ENCODE measurements at places on chromosomes 11 and 22.

GRCh38 chr11:66336234-66337102 is at the start of gene RIN1:
Gene RIN1 (minus strand): TSS chr11:66336434. CDS start chr11:66336402, 32 bp downstream.
- no peak for DNase-seq

DNA sequence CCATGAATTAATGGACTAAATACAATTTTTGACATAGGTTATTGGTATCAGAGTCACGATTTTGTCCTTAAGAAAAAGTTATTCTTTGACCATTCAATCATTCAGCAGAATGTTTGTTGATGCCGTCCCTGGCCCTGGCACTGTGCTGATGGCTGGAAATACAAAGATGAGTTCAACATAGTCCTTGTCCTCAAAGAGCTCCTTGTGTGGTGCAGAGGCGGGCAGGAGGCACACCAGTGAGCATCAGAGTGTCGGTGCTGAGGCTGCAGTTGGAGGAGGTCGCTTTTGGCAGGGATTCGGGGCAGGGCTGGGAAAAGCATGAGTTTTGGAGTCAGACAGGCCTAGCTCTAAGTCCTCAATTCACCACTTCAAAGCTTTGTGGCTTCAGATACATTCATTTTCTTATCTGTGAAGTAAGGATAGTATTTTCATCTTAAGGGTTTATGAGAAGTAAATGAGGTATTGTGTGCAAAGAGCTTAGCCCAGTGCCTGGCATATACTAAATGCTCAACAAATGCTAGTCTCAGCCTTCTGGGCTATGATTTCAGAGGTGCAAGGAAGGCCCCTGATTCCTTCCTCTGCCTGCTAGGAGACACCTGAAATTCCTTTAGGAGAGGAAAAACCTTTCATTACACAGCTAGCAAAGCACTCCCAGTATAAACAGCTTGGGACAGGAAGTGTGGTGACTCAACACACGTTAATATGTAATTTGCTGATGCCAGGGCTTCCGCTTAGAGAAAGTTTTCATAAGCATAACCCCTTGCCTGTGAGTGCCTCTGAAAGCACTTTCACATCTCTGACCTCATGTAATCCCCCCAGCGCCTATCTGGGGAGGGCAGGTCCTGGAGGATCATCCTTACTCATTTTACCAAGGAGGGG is 113.8 kb downstream of the NECTIN1 start:
- no peak for DNase-seq

DNA sequence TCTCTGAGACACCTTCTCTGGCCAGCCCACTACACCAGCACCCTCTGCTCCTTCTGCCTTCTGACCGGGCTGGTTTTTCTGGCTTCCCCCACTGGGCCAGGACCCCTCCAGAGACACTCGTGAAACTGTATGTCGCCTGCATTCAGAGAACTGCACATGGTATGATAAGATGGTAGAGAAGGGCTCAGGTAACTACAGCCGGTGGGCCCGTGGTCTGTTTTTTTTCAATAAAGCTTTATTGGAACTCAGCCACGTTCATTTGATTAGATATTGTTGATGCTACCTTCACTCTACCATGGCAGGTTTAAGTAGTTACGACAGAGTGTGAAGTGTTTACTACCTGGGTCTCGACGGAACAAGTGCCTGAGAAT is 514.0 kb downstream of the TBC1D22A start:
- DNase-seq = no peak

DNA sequence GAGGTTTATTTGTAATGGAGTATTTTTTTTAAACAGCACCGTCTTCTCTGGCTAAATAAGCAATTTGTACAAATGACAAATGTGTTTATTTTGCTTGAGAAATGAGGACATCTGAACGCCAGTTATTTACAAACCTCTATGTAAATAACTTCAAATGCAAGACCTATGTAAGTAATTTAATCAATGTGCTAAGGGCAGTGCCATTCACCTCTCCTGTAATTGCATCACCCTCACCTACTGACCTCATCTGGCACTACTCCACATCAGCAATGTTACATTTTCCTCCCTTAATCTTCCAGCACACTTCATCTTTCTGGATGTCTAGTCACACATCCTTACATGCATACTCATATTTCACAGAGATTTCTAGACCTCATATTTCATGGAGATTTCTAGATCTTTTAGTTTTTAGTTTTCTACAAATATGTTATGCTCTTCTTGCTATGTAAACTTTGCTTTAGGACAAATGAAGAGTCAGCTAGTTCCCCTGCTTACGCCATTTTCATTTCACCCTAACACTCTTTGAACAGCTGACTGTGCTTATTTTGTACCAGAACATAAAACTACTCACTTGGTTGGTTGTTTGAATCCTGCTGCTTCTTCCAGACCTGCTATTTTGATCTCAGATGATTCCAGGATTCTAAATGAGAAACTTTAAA is 238.6 kb downstream of the GRM5 start:
- DNase-seq = no peak

DNA sequence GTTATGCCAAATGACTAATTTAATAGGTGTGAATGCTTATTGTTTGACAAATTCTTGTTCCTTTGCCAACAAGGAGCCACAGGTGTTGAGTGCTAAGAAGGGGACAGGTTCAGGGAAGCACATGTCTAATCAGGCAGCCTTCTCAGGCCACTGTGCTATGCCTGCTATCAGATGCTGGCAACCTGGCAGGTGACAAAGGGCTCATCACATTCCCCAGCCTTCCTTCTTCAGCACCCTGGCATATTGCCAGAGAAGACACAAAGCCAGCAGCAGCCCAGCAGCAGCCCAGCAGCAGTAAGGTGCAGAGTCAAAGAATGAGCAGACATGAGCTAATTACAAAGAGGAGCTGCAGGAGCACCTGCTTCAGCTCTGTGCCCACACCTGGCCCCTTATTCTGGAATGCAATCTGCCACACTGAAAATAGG is 68.2 kb downstream of the GUCY1A2 start:
- no peak for DNase-seq

GRCh38 chr11:8814923-8815240 is 96.1 kb upstream of the AKIP1 start:
- no peak for DNase-seq

- DNase-seq = no peak
Observed at GRCh38 chr11:110529043-110529442, 99.3 kb downstream of the FDX1 start.
